Airway epithelial cell (primary cell): ENCODE measurements at places on chromosomes 6 and 20. TPM values are rescaled to one million over a fixed set of nuclear protein-coding genes. Genes with fewer than 3 reads are reported as not detected.

Gene EYA2
- total RNA-seq = 12.9 and 18.8 TPM in 2 replicates

Gene GCM1
- total RNA-seq = not detected in 2 replicates

Gene ADGRB3
- total RNA-seq = not detected in 2 replicates

Gene HSPA1A
- total RNA-seq = 85.4 and 93.2 TPM in 2 replicates

Gene BPIFB2
- total RNA-seq = not detected in 2 replicates

Gene BANF2
- total RNA-seq = not detected in 2 replicates

Gene RGS17
- total RNA-seq = 3.3 and 3.6 TPM in 2 replicates

Gene CST8
- total RNA-seq = not detected in 2 replicates

Gene MAFB
- total RNA-seq = 4.8 and 6.5 TPM in 2 replicates

Gene MANEA
- total RNA-seq = 4.4 and 9.2 TPM in 2 replicates

Gene PRDM13
- total RNA-seq = not detected in 2 replicates

Gene LIN28B
- total RNA-seq = not detected in 2 replicates

Gene AURKA
- total RNA-seq = 33.4 and 39.7 TPM in 2 replicates

Gene PTCHD4
- total RNA-seq = 0.98 and 1.6 TPM in 2 replicates

Gene MATN4
- total RNA-seq = 0.05 TPM in 1 of 2 replicates, not detected in the other

Gene RPS10
- 4,178 and 5,351 TPM in 2 replicates for total RNA-seq

Gene KCNK15
- not detected in 2 replicates for total RNA-seq

Gene CAP2
- total RNA-seq = 2.3 and 3.7 TPM in 2 replicates

Gene C6orf141
- total RNA-seq = 13.3 and 14.0 TPM in 2 replicates

Gene RTN4IP1
- 9.2 and 9.5 TPM in 2 replicates for total RNA-seq

Gene SNX21
- total RNA-seq = 23.2 and 37.3 TPM in 2 replicates

Gene SNAI1
- not detected in 2 replicates for total RNA-seq

Gene RAB44
- total RNA-seq = 0.07 and 0.19 TPM in 2 replicates

Gene EYS
- 0.28 and 0.37 TPM in 2 replicates for total RNA-seq

Gene PIM1
- total RNA-seq = 33.9 and 41.0 TPM in 2 replicates

Gene AGPAT4
- total RNA-seq = 3.7 and 5.6 TPM in 2 replicates

Gene LYRM4
- 18.5 and 23.8 TPM in 2 replicates for total RNA-seq

Gene DNMT3B
- 0.88 and 2.5 TPM in 2 replicates for total RNA-seq

Gene RIPOR2
- total RNA-seq = 0.21 TPM in 1 of 2 replicates, not detected in the other

Gene OPRM1
- 0.42 TPM in 1 of 2 replicates, not detected in the other for total RNA-seq

Gene GRM4
- 0.07 TPM in 1 of 2 replicates, not detected in the other for total RNA-seq

Gene PHACTR1
- total RNA-seq = not detected in 2 replicates

Gene NRSN1
- not detected in 2 replicates for total RNA-seq

Gene ANKRD66
- not detected in 2 replicates for total RNA-seq

Gene ACAT2
- 55.9 and 70.9 TPM in 2 replicates for total RNA-seq

Gene CUTA
- 155 and 228 TPM in 2 replicates for total RNA-seq

Gene DEFB126
- not detected in 2 replicates for total RNA-seq

Gene EPB41L1
- 9.0 and 11.7 TPM in 2 replicates for total RNA-seq

Gene PBOV1
- not detected in 2 replicates for total RNA-seq

Gene EBF4
- 0.21 TPM in 1 of 2 replicates, not detected in the other for total RNA-seq

Gene CTAGE9
- total RNA-seq = not detected in 2 replicates

Gene ULBP3
- 12.1 and 14.7 TPM in 2 replicates for total RNA-seq

Gene SLC22A7
- not detected in 2 replicates for total RNA-seq

Gene HRH3
- not detected in 2 replicates for total RNA-seq

Gene ZBP1
- not detected in 2 replicates for total RNA-seq

Gene PAK5
- total RNA-seq = 0.14 and 0.21 TPM in 2 replicates

Gene SCRT2
- not detected in 2 replicates for total RNA-seq

Gene SALL4
- total RNA-seq = 0.05 and 0.07 TPM in 2 replicates

Gene HLA-DRB1
- 0.14 TPM in 1 of 2 replicates, not detected in the other for total RNA-seq

Gene DDX43
- 0.07 TPM in 1 of 2 replicates, not detected in the other for total RNA-seq

Gene ARFGEF3
- total RNA-seq = 3.0 and 4.9 TPM in 2 replicates

Gene CST11
- total RNA-seq = not detected in 2 replicates

Gene GSTA1
- total RNA-seq = 0.28 and 0.63 TPM in 2 replicates

Gene RRAGD
- 0.99 and 1.5 TPM in 2 replicates for total RNA-seq
